Endothelial cell (in vitro differentiated cells): ENCODE measurements at places on chromosomes 3 and 15.
A peak's percentile ranks its signal among the peaks of the same experiment; 100 is the strongest.

GRCh38 chr15:90029024-90029423, 27.9 kb downstream of the ZNF710 start:
- DNase-seq = no peak

DNA sequence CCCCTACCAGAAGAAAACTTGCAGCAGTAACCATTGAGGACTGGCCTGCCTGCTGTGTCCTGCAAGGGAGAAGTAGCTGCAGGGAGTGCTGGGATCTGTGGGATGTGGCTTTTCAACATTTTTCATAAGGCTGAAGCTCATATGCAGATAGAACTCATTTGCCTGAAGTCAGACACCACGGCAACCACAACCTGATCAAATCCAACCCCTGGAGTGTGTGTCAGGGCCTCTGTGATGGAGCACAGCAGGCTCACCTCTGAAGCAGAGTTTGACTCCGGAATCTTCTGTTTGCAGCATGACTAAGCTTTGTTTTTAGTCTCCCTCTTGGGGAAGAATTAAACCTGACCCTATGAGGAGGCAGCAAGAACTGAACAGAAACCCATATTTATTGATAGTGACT, 508.7 kb downstream of the AGBL1 start:
- DNase-seq = no peak

GRCh38 chr3:18618723-18619122, 193.6 kb upstream of the SATB1 start:
- no peak for DNase-seq

- no peak for DNase-seq
Measured at GRCh38 chr3:157856078-157856939, 249.9 kb downstream of the SHOX2 start.

DNA sequence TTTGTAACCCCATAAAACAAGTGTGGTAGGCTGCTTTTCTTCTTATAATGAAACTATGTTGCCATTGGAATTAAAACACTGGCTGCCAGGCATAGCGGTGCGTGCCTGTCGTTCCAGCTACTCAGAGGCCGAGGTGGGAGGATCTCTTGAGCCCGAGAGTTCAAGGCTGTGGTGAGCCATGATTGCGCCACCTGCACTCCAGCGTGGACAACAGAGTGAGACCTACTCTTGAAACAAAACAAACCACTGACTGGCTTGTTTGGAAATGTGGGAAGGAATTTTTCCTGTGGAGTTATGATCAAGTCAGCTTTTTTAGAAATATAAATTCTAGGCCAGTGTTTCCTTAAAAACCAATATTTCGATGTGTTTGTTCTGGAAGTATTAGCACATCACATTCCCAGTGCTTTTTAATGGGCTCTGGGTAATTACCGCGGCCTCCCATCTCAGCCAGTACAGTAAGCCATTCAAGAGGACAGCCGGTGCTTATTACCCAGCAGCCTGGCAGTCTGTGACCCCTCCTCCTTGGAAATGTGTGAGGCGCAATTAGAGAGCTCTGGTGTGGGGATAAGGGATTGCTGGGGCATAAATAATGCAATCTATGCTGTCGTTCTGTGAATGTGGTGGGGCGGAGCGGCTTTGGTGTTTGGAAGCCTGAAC, 58.3 kb upstream of the TRAK1 start:
- no peak for DNase-seq

- peak; percentile 68 for DNase-seq
Measured at GRCh38 chr3:52317208-52318000, 1.3 kb downstream of the DNAH1 start.

- DNase-seq = no peak
Measured at GRCh38 chr3:66394753-66395249, 106.0 kb downstream of the LRIG1 start.

- peak; percentile 82 for DNase-seq
Measured at GRCh38 chr15:70100474-70101341, 3.0 kb upstream of the TLE3 start.

GRCh38 chr3:99396651-99397275, 241.6 kb upstream of the COL8A1 start:
- no peak for DNase-seq

GRCh38 chr3:122975924-122976293, 51.7 kb downstream of the SEMA5B start:
- DNase-seq = no peak

- no peak for DNase-seq
Measured at GRCh38 chr15:77599899-77600298, 32.8 kb downstream of the LINGO1 start.

- no peak for DNase-seq
Measured at GRCh38 chr15:77964193-77964592, 113.3 kb downstream of the TBC1D2B start.

- DNase-seq = no peak
Measured at GRCh38 chr15:63260791-63261190, 16.6 kb upstream of the APH1B start.

DNA sequence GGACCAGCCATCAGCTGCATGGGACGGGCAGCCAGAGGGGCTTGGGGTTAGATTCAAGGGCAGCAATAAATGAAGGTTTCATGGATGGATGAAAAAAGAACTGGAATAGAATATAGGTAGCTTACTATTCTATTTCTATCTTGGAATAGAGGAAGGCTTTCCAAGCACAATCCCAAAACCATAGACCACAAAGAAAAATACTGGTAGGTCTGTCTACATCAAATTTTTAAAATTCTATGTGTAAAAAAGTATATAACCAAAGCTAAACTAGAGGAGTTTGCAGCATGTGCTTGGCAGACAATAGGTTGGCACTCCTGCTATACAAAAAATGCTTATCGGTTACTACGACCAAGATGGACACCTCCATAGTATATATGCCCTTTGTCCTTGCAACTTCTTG, 7.2 kb upstream of the FBLN2 start:
- no peak for DNase-seq

DNA sequence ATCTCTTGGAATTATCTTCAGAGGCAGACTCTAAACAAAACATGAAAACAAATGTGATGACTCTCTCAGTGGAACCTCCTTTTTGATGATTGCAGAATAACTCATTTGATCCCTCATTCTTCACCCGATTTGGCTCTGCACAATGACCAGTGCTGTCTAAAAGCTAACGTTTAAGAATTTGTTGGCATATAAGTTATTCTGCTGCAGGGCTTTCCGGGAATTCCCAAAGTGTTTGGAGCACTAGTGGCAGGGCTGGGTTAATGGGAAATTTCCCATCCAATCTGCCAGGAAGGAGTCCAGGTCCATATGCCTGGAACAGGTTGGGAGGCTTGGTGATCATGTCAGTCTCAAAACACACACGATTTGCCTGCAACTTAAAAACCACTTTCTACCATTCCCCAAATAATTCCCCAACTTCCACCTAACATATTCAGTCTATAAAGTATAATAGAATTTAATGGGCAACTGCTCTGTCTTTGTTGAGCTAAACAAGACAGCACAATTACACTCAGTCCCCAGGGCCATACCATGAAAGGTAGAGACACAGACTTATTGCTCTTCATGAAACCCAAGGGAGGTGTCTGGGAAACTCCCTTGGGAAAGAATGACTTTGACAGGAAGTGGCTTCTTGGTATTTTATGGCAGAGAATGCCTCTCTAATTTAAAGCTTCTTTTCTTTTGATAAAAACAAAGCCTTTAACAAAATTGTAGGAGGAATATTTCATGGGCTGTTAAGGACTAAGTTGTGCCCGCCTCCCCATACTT, 38.0 kb downstream of the ARRDC4 start:
- no peak for DNase-seq

- DNase-seq = no peak
Measured at GRCh38 chr15:101256757-101257156, 4.9 kb upstream of the CHSY1 start.

DNA sequence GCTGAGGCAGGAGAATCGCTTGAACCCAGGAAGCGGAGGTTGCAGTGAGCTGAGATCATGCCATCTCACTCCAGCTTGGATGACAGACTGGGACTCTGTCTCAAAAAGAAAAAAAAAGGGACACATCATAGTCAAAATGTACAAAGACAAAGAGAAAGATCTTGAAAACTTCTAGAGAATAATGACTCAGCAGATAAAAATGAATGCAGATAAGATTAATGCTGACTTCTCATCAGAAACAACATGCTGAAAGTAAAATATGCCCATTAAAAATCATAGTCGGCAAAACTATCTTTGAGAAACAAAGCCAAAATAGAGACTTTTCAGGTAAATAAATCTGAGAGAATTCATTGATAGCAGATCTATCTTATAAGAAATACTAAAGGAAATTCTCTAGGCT, 271.1 kb upstream of the GPR149 start:
- no peak for DNase-seq

DNA sequence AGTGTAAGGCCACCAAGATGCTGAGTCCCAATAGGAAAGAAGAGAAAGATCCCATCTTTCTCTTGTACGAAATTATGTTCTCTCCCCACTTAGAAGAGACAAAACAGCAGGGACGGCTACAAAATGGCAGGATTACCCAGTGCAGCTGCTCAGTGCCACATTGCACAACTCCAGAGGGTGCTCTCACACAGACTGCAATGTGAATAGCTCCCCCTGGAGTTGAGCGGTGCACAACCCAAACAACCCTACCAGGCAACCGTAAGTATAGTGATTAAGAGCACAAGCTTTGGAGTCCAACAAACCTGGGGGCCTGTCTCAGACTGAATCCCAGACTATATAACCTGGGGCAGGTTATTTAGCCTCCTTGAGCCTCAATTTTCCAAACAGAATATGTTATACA, 3.1 kb upstream of the BHLHE40 start:
- DNase-seq = peak; percentile 63
